Activated CD4-positive, alpha-beta T cell treated with anti-CD3 and anti-CD28 coated beads, Interleukin-2, Interleukin-4, amounts not matched to agents 100 ng/mL and 50 ng/mL, durations not matched to agents 16 hours and 8 hours (primary cell): ENCODE measurements at places on chromosomes 1 and 21.

DNA sequence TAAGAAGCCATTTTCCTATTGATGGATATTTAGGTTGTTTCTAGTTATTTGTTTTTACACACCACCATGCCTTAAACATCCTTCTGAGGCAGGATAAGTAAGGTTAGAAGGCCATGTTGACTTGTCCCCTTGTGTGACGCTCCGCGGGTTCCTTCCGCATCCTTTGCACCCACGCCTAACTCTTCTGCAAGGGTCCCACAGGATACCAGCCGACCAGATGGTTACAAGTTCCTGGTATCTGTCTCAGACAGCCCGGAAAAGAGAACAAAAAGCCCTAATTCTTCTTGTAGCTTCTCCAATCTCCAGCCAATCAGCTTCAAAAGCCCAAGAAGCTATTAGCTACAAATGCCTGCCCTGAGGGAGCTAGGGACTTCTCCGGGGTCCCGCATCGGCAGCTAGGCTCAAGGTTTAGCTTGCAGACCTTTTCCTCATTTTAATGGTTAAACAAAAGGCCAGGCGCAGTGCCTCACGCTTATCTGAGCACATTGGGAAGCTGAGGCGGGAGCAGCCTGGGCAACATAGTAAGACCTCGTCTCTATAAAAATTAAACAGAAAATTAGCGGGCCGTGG lies 4.9 kb upstream of the OTUD3 start:
- DNase-seq = no peak

GRCh38 chr1:77539519-77540142 lies 142.8 kb downstream of the ZZZ3 start:
- DNase-seq = no peak

- no peak for DNase-seq
Observed at GRCh38 chr1:230073371-230074035, 6.5 kb downstream of the GALNT2 start.

DNA sequence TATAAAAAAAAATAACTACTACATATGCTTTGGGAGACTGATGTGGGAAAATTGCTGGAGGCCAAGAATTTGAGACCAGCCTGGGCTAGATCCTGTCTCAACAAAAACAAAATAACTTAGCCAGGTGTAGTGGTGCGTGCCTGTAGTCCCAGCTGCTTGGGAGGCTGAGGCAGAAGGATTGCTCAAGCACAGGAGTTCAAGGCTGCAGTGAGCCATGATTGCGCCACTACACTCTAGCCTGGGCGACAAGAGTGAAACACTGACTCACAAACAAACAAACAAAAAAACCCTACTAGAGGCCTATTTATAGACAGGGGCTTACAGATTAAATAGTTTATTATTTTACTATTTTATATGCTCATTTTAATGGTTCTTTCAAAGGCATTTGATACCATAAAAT lies 80.0 kb downstream of the LHX4 start:
- DNase-seq = no peak
